ENCODE measurements at places on chromosomes 5 and 9.

GRCh38 chr5:68354315-68354714, 138.8 kb downstream of the PIK3R1 start:
- DNase-seq, result no peak

GRCh38 chr5:76874088-76874581, 24.3 kb downstream of the S100Z start:
- no peak for DNase-seq

DNA sequence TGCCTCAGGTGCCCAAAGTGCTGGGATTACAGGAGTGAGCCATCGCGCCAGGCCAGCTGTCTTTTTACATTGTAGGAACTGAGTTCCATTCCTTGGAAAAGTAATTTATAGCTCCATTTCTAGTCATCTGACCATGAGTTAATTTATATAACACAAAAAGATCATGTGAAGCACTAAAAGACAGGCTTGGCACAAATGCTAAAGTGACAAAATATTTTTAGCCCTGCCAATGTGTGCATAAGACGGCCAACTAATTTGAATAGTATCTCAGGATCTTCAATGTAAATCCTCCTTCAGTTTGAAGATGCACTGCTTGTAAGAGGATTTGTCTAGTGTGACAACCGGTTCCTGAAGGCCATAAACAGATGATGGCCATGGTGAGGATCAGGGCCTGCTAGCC, 49.1 kb downstream of the MTMR12 start:
- no peak for DNase-seq

- DNase-seq, result no peak
Measured at GRCh38 chr5:133850811-133851210, 117.6 kb downstream of the C5orf15 start.

- peak; percentile 76 for DNase-seq
Measured at GRCh38 chr5:139461698-139462097, 845 bp downstream of the ECSCR start.

- peak; percentile 70 for DNase-seq
Measured at GRCh38 chr5:57937025-57937424, 454.4 kb upstream of the ACTBL2 start.

DNA sequence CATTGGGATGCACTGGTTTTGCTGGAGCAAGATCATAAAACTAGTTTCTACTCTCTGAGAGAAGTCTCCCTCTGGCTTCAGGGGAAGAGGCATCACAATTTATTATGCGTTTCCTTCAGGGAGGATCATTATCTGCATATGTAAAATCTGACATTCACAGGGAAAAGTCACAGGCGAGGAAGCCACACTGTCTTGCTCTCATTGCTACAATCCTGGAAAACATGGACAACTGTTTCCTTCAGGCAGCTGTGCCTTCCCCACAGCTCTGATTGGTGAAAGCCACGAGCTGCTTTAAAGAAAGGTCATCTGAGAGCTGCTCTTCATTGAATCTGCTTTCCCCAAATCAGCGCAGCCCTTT, 397.8 kb downstream of the MED10 start:
- no peak for DNase-seq

- no peak for DNase-seq
Measured at GRCh38 chr9:5832071-5832537, 813 bp downstream of the ERMP1 start.

DNA sequence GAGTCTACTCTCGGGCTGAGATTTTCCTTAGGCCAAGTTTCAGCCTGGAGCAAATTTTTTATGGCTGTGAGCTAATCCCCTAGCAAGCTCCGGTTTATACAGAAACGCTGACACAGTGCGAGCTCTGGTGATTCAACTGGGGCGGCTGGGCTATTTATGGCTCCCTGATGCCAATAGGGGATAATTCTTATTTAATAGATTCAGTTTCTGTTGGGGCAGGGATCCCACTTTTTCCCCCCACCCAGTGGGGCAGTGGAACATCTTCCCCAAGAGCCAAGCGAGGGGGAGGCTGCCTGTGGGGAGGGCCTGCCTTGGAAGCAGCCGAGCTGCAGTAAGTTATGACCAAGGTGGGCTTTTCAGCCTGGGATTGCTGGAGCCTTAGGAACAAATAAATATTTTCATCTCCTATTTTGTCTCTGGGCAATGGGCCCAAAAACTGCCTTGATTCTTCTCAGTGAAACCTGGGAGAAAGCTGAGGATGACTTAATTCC, 129.1 kb downstream of the MACROH2A1 start:
- peak; percentile 90 for DNase-seq

DNA sequence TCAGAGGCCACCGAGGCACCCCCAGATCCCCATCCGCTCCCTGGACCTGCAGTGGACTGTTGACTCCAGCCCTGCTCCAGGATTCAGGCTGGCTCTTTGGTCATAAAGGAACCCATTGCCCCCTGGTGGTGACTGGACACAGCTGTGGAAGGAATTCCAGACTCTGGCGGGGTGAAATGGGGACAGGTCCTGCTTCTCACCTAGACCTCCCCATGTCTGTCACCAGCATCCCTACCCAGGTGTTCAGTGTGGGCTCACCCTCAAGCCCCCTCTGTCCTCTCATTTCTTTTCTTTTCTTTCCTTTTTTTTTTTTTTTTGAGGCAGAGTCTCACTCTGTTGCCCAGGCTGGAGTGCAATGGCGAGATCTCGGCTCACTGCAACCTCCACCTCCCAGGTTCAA, 25.5 kb upstream of the STXBP1 start:
- peak; percentile 80 for DNase-seq

DNA sequence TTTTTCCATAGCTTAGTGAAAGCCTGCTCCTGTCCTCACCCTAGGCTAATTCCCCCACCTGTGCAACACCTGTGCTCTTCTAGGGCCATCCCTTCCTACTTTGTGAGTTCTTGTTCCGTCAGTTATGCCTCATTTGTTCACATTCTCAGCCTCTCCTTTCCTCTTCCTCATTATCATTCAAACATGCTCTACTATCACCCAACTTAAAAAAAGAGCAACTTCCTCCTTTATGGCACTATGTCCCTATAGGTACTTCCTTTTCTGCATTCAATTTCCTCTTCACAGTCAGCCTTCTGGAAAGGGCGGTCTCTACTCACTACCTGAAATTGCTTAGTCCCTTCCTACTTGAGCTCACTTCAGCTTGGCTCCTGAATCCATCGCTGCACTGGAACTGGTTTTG, 111.8 kb upstream of the LHFPL2 start:
- no peak for DNase-seq

- no peak for DNase-seq
Measured at GRCh38 chr5:979100-979817, 29.3 kb upstream of the NKD2 start.

DNA sequence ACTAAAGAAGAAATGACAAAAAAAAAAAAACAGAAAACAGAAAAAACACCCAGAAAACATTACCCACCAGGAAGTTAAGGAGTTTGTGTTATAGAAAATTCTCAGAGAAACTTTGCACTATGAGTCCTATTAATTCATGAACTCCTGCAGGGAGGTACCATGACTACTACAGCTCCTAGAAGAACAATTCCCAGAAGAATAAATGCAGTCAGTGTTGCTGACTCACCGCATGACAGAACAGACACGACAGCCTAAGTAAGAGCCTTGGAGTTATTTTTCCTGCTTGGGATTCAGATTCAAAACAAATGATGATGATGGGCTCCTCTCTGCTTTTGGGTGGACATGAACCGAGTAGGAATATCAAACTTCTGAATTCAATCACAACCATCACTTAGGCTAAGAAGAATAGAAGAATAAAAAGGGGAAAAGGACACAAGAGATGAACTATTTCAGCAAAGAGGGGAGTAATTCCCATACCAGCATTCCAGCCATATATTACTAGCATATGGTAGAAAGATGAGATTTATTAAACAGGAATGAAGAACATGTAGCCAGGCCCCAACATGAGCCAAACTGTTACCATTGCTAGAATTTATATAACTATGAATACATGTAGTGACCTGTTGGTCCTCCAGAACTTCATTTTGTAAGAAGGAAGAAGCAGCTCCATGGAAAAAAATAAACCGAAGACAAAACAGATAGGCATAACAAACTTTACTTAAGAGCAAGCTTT, 209.6 kb upstream of the PDE4D start:
- peak; percentile 79 for DNase-seq

GRCh38 chr5:61334868-61335615, 3.0 kb downstream of the ZSWIM6 start:
- DNase-seq, result peak; percentile 65

GRCh38 chr5:104431002-104431620, 868.5 kb upstream of the NUDT12 start:
- DNase-seq, result no peak

- peak; percentile 76 for DNase-seq
Measured at GRCh38 chr5:40381676-40382363, 297.9 kb upstream of the PTGER4 start.

GRCh38 chr5:118996098-118996497, 7.8 kb upstream of the DTWD2 start:
- no peak for DNase-seq

GRCh38 chr5:34522599-34523386, 133.3 kb upstream of the RAI14 start:
- peak; percentile 88 for DNase-seq

DNA sequence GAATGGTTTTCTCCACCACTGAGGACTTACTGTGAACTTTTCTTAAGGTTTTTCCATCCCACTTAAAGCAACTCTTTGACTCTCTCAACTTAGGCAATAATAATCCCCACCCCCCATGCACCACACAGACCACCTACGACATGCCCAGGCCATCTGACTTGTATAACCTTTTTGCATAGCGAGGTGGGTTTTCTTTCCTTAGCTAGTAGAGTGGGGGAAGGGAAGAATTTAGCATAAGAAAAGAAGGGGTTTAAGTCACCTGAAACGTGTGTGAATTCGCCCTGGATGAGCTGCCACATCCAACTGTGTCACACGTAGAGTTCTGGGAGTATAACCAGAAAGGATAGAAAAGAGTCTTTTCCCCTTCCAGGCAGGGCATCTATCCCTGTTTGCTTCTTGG, 262.7 kb downstream of the YTHDC2 start:
- DNase-seq, result no peak

GRCh38 chr5:91383956-91384300, 811 bp upstream of the ARRDC3 start:
- DNase-seq, result peak; percentile 20

GRCh38 chr9:135087489-135087792, at the start of gene OLFM1:
Gene OLFM1 (plus strand): TSS chr9:135087668. CDS start chr9:135087990, 322 bp downstream.
- peak; percentile 49 for DNase-seq

- no peak for DNase-seq
Measured at GRCh38 chr9:113600871-113601614, 137.5 kb downstream of the RGS3 start.

- DNase-seq, result peak; percentile 38
Measured at GRCh38 chr5:90940227-90940995, 381.8 kb downstream of the ADGRV1 start.

- DNase-seq, result no peak
Measured at GRCh38 chr9:3471883-3472282, 53.9 kb downstream of the RFX3 start.

DNA sequence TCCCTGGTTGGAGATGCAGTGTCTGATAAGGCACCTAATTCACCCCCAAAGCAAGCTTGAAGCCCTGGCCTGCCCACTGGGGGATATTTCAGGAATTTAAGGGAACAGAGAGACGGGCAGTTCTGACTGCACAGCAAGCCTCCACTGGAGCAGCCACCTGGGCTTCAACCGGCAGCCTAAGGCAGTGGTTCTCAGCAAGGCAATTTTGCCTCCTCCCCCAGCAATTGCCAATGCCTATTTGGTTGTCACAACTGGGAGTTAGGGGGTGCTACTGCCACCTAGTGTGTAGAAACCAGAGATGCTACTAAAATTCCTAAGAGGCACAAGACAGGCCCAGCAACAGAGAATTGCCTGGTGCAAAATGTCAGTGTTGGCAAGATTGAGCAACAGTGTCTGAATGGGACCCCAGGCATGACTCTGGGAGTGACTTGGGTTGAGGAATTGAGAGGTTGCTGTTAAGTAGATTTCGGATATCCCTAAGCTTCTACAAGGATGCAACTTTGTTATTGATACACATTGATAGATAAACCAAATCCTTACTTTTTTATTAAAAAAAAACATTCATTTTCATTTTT, 58.7 kb upstream of the CTSL start:
- DNase-seq, result peak; percentile 26

DNA sequence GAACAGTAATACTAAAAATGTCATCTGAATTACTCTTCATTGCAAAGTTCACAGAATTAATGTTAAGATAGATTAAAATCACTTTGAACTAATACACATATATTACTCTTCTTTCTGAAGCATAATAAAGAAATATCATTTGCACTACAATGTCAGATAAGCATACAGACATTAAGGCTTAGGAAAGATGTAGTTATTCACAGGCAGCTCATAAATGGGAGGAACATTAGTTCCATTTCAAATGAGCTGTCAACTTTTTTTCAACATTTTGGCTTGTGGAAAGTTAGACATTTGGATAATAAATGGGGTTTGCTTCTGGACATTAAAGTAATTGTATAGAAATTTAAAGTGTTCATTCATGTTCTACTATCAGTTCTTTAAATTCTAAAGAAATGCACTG, 6.3 kb downstream of the FGF10 start:
- no peak for DNase-seq

DNA sequence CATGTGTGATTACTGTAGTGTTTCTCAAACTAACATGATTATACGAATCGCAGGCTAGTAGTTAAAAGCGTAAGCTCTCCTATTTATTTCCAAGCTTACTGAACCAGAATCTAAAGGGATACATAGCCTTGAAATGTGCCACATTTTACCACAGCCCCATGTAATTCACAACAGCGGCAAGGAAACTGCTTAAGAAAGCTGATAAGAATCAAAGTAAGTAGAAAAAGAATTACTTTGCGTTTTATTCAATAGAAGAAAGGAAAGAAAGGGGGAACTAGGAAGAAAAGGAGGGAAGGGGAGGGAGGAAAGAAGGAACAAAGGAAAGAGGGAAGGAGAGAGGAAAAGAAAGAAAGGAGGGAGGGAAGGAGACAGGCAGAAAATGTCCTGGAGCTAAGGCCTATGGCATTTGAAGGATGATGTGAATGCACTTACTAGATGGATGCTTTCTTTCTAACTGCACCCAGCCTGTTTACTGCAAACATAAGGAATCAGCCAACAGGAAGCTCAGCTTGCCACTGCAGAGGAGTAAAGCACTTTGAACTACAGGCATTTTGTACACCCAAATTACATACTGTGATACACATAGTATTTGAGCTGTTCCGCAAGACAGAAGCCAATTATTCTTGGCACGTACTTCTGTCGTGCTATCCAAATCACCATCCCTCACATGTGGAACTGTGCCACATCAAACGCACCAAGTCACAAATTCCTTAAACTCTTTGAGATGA, 521.7 kb downstream of the RAB3C start:
- DNase-seq, result no peak

DNA sequence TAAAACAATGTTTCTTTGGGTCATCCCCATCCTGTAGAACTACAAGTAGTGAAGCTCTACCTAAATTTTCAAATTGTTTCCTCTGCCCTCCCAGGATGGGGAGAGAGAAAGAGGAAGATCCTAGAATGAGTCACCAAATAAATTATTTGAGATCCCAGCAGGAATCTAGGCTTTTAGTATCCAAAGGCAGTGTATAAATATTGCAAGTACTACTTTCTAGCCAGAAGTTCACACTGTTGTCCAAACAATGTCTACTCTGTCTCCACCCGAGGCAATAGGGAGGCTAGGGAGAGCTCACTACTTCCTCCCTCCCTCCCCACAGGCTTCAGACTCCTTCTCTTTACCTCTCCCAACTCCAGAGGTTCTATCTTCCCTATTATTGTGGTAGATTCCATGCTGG, 362.8 kb downstream of the MRPS30 start:
- no peak for DNase-seq

GRCh38 chr9:84385386-84386040, 45.0 kb upstream of the SLC28A3 start:
- DNase-seq, result no peak

Data from EL (cell line).